ENCODE measurements at places on chromosomes 3 and 15.

DNA sequence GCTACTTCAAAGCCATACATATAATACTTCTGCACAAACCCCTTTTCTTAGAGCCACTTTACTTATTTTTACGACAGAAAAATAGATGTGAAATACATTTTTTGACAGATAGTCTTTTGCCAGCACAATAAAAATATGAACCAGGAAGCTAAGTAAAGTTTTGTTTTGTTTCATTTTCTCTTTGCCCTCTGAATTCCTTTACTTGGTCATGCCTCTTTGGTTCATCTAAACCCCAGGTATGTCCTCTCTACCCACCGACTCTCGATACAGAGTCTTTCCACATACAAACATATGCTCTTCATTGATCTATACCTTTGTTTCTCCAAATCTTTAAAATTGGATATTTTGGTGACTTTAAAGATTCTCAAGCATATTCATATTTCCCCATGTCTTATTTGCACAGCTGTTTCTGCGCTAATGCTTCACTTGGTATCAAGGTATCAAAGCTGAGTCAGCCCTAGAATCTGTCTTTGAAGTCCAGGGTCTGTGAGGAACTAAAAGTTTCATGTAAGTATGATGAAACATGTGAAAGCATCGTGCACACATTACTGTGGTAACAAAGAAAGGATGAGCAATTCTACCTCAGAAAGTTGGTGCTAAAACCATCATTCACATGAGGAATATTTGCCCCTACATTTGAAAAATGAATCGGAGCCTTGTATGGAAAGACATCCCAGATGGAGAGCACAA is 845.4 kb downstream of the NAALADL2 start:
- DNase-seq: no peak

GRCh38 chr3:190361791-190362190 is 26.2 kb upstream of the CLDN16 start:
- peak; percentile 7 for DNase-seq

GRCh38 chr15:97858296-97858695 is 102.2 kb upstream of the ARRDC4 start:
- DNase-seq: no peak

DNA sequence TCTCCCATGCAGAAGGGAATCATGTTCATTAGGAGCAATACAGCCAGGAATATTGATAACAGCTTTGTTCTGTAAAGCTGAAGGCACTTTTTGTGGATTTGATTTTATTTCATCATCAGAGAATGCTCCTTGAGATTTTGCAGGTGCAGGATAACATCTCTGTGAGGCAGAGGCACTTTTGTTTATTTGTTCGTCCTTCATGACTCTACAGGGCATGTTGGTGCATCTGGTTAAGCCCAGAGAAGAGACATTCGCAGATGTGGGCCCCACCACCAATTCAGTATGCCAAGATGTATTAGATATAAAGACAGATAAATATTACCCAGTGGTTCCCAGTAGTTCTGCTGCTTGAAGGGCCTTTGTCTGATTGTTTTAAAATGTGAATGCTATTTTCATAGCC is 368.1 kb upstream of the SEMA6D start:
- DNase-seq: no peak

- DNase-seq: no peak
Measured at GRCh38 chr15:37223089-37223488, 122.7 kb upstream of the MEIS2 start.

- DNase-seq: no peak
Measured at GRCh38 chr15:91694131-91694830, 159.2 kb upstream of the SLCO3A1 start.

- no peak for DNase-seq
Measured at GRCh38 chr3:191220908-191221307, 21.9 kb downstream of the OSTN start.

- DNase-seq: no peak
Measured at GRCh38 chr3:167978486-167978885, 117.2 kb downstream of the GOLIM4 start.

- DNase-seq: no peak
Measured at GRCh38 chr3:112779558-112780480, 66.8 kb downstream of the CD200R1L start.

DNA sequence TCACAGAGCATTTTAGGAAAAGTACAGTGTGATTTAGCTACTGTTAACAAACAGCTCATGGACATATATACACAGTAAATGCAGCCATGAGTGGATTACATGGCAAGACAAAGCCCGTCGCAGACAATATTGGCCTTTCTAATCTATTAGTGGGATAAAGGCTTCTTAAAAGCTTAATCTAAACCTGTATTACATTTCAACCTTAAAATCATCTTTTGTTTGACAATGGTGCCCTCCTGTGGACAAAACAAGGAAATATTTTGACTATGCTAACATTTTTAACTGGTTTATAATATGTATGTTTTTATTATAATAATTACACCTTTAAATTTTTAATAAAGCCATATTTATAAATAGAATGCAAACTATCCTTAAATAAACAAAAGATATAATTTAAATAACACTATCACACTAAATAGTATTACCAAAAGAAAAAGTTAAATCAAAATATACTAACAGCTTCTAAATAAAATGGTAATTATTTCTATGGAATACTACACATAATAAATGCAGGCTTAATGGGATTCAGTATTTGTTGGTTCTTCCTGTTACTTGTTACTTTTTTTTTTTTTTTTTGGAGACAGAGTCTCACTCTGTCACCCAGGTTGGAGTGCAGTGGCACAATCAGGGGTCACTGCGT is 38.6 kb downstream of the TAFA4 start:
- DNase-seq: no peak

DNA sequence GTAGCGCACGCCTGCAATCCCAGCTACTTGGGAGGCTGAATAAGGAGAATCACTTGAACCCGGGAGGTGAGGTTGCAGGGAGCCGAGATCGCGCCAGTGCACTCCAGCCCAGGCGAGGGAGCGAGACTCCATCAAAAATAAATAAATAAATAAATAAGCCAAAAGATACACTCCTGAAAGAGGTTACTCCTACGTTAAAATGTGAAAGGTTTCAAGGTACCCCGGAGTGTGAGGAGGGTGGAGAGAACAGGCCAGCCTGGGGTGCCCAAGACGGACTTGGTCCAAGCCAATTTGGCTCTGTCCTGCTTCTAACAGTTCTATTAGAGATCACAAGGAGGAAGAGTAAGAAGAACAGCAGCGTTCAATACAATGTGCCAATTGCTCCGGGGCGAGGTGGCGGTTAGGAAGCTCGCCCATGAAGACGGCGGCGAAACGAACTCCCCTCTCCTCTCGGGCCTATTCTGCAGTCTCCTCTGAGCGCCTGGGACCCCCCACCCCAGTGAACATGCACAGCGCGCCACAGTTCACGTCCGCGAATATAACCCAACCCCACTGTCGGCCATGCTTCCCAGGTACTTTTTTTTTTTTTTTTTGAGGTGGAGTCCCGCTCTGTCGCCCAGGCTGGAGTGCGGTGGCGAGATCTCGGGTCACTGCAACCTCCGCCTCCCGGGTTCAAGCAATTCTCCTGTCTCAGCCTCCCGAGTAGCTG is 942 bp downstream of the ELP6 start:
- peak; percentile 47 for DNase-seq

DNA sequence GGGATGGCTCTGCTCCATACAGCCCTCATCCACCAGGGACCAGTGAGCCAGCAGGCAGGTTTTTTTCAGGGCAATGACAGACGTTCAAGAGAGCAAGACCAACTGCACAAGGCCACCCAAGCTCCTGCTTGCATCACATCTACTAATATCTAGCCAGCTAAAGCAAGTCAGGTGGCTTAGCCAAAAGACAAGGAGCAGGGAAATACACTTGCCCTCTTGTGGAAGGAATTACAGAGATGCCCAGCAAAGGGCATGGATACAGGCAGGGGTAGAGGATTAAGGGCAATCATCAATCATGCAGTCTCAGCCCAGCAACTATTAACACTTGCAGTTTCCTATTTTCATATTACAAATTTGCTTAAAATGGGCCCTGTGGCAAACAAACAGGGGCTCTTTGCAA is 81.5 kb upstream of the NTRK3 start:
- no peak for DNase-seq

DNA sequence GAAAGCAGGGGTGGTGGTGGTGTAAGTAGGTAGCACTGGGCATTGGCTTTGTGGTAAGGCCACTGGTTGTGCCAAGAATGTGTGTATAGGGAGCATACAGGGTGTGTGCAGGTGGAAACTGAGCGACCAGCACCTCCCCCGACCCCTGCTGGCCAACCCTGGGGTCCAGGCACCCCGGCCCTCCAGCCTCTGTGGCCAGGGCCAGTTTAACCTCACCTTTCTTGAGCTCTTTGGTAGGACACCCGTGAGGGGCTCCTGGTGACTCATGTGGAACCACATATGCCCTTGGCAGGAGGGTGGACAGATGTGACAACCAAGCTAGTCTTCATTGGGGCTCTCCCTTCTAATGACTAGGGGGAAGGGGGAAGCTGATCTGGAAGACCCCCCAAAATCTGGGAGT is 19.5 kb downstream of the SHF start:
- no peak for DNase-seq

- DNase-seq: no peak
Measured at GRCh38 chr3:187296911-187297310, 5.4 kb upstream of the MASP1 start.

DNA sequence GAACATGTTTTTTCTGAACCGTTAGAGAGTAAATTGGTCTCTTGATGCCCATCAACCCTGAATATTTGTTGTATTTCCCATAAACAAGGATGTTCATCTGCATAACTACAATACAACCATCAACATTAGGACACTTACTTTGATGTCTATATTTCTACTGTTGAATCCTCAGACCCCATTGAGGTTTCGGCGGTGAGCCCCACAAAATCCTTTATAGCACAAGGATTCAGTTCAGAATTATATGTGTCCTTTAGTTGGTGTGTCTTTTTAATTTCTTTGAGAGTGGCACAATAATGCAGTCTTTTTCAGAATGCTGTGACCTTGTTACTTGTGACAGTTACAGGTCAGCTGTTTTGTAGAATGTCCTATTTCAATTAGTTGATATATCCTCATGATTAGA is 158.0 kb downstream of the FNDC3B start:
- no peak for DNase-seq

DNA sequence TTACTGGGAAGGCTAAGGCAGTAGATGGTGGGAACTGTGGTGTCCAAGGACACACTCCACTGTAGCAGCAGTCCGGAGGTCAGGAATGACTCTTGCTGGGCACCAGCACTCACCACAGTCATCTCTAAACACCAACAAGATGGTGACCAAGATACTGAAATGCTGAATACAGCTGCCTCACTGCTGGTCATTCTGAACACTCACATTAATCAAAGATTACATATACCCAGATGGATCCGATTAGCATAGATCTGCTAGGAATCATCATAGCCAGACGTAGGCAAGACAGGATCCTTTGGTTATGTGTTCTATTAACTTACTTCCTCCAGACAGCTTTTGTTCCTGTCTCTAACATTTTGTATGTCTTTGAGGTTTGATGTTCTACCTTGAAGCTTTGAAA is 134.9 kb upstream of the BFSP2 start:
- no peak for DNase-seq

DNA sequence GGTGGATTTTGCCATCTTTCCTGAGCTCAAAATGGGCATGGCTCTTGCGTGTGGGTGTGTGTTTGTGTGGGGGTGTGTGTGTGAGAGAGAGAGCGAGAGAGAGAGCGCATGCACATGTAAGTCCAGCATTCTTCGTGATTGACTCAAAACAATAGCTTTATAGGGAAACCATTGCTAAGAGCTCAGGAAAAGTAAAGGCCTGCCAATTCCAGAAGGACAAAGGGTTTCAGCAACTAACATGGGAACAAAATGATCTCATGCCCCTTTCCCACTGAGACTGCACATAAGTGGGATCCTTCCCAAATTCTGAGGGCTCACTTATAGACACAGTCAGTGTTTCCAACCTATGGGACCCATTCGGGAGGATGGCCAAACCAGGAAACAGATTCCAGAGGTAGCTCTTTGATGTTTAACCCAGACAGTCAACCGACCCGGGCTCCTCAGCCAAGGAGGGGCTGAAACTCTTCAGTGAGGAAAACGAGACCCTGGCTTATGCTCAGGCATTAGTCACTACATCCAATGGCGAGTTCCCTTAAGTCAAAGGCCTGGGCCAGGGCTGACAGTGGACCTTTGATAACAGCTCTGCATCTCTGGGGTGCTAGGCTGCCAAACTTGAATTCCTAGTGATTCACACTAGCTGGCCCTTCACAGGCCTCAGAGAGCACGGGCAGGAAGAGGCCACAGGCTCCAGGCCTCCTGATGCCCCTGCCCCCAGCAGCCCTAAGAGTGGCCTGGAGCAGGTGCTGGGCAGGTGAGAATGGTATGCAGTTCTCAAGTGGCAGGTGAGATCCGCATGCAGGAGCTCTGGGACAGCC is 305.0 kb upstream of the C2CD4B start:
- peak; percentile 83 for DNase-seq

GRCh38 chr3:160869825-160870224 is 113.8 kb downstream of the PPM1L start:
- peak; percentile 66 for DNase-seq

- no peak for DNase-seq
Measured at GRCh38 chr3:103899328-103899727, 1464.5 kb downstream of the ZPLD1 start.

DNA sequence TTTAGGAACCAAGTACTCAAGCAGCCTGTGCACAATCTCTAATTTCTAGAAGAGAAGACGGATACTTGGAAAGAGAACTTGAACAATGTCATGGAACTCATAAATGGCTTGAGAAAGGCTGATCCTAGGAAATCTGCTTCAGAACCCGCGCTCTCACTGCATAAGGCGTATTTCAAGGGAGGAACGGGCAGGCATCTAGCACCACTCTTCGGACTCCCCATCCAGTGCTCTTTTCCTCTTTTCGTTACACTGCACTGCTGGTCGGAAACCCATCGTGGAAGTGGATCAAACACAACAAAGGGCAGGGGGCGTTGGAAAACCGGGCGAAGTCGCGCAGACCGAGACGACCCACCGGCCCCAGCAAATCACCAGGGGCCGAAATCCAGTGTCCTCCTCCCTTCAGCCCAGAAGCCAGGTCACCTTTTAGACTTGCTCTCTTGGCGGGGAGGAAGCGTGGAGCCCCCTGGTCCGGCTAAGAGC is 539 bp upstream of the TLNRD1 start:
- no peak for DNase-seq

DNA sequence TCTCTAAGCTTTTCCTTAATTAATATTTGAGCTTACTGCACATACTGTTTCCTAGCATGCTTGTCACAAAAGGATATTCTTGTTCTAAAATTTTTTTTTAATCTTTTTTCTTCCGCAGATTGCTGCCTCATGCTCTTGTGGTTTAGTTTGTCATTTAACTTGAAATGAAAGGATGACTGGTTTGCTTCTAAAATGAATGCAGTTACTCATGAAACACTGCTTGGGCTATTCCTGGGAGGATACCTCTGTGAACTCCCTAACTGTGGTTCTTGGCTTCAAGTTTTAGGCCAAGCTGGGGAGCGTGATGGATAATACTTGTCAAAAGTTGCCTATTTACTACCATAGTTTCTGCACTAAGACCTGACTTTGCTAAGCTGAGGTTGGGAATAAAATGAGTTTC is 64.0 kb downstream of the USP13 start:
- no peak for DNase-seq

All from ELF-1 (cell line).